Glomerular endothelial cell (primary cell): ENCODE measurements at places on chromosomes 1 and 21. TPM values are rescaled to one million over a fixed set of nuclear protein-coding genes. Genes with fewer than 3 reads are reported as not detected.

DNA sequence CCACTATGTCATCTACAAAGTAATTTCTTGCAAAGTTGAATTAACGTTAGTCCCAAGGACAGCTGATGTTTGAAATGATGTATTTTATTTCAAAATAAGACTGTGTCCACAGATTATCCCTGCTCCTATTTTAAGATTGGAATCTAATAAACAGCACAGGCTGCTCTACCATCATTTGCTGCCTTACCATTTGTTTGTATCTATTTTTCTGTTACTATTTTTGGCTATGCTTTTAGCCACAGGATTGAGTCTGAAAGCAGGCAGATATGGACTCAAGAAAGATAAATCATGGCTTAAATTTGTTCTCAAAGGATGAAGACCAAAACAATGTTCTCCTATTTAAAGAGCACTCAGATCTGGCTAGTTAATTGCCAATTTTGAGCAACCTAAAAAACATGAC is 105.3 kb downstream of the RGS2 start:
- no peak for DNase-seq

EVA1B gene
- 132 and 162 TPM in 2 replicates for total RNA-seq

DNA sequence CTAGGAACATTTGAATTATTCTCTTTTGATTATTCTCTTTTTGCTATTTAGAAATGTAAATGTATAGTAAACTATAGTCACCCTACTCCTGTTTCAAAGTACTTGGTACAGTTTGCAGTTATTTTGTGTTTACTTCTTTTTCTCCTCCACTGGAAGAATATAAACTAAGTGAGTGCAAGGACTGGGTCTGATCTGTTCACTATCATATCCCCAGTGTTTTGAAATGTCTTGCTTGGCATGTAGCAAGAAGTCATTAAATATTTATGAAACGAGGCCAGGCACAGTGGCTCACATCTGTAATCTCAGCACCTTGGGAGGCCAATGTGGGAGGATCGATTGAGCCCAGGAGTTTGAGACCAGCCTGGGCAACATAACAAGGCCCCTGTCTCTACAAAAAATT is 35.8 kb upstream of the PODN start:
- DNase-seq, result no peak

- no peak for DNase-seq
Observed at GRCh38 chr1:226784081-226785049, 45.3 kb upstream of the ITPKB start.

LCE1D gene
- not detected in 2 replicates for total RNA-seq

FTCD gene
- total RNA-seq, result 0.64 TPM in 1 of 2 replicates, not detected in the other

DNA sequence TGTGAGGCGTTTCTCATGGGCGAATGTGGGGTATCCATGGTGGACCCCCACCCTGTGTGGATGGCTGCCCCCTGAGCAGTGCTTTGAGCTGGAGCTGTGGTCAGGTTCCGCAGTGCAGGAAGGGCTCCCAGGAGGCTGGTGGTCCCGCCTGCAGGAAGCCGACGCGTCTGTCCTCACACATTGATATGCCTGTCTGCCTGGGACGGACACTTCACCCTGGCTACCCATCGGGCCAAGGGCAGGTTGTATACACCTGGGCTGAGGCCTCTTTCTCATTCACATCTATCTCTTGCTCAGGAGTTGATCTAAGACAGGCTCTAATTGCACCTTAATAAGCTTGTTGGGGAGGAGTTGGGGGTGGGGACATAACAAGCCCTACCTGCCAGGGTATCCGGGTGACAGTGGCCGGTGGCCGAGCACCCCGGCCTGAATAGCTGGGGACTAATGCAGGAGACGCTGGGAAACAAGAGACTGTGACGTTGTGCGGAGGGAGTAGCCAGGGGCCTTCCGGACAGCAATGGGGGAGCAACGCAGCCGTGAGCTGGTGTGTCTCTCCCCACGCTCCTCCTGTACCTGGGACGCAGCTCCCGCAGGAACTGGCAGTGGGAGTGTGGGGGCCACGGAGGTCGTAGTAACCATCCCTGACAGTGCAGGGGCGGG is 21.7 kb downstream of the PDXK start:
- DNase-seq, result no peak

PAPPA2 gene
- total RNA-seq, result 0.05 and 0.18 TPM in 2 replicates

DNA sequence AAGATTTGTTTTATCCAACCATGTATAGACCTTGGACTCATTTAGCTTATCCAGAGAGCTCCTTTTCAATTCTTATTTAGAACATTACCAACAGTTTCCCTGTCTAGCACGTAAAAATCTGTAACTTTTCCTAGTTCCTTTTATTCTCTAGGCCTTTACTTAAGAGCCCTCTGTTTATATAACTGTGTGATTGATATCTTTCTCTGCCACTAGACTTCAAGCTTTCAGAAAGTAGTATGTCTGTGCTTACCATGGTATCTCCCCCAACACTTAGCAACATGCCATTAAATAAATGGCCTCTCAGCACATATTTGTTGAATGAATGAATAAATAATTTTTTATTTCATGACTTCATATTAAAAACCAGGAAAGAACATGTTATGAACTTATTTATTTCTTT is 209.4 kb downstream of the PTPRC start:
- no peak for DNase-seq

GRCh38 chr1:78279051-78279450 is 211.7 kb upstream of the PTGFR start:
- DNase-seq, result no peak

DNA sequence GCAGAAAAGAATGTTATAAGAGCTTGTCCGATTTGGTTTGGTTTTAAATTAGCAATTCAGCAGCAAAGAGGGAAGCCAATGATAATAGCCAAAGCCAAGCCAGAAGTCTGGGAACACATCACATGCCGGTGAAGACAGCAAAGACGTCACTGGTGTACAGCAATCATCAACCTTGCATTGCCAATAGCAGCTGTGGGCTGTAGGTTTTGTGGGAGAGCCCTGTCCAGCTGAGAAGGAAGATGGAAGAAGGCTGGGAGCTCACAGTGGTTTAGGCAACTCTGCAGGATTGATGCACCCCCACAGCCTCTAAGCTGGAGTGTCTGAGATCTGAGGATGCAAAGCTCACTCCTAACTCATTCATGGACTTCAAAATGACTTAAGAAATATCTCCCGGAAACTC is 338.7 kb downstream of the SIPA1L2 start:
- DNase-seq, result no peak

DNA sequence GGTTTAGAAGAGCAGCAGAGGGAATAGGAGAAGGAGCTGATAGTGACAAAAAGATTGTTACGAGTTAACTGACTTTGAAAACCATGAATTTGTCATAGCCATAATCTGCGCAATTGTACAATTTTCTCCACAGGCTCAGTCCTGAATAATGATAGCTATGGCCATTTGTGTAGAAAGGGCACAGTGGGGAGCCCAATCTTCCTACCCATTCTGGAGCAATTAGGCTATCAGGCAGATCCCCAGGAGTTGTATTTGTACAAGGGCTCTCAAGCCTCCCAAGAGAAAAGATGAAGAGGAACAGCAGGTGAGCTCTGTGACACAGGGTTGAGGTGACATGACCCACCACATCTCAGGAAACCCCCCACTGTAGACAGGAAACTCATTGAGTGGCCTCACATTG is 42.1 kb upstream of the SAMD13 start:
- no peak for DNase-seq

GRCh38 chr1:214416858-214417257 is 134.5 kb downstream of the PTPN14 start:
- DNase-seq, result no peak

DNM3 gene
- total RNA-seq, result 1.0 and 3.4 TPM in 2 replicates

- DNase-seq, result no peak
Observed at GRCh38 chr1:161176468-161177111, 717 bp downstream of the B4GALT3 start.

UBE2J2 gene
- total RNA-seq, result 44.4 and 80.3 TPM in 2 replicates

FAM72A gene
- 3.9 and 5.3 TPM in 2 replicates for total RNA-seq

DNA sequence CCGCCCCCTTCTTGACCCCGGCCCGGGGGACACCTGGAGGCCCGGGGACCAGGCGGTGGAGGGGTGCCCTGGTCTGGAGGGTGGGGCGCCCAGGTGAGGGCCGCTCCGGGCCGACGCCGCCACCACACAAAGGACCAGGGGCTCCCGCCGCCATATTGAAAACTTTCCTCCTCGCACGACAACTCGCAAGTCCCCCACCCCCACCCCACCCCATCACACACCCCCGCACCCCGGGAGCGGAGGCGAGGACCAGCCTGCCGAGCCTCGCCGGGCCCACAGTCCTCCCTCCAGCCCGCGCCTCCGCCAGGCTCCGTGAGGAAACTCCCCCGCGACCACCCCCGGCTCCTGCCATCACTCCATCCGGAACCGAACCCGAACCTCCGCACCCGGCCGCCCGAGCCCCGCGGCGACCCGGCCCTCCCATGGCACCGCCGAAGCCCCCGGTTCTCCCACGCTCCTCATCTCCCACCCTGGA is 733 bp downstream of the KDM5B start:
- no peak for DNase-seq

LMX1A gene
- not detected in 2 replicates for total RNA-seq

OR2G6 gene
- total RNA-seq, result not detected in 2 replicates

NBPF3 gene
- total RNA-seq, result 10.0 and 13.9 TPM in 2 replicates

DNA sequence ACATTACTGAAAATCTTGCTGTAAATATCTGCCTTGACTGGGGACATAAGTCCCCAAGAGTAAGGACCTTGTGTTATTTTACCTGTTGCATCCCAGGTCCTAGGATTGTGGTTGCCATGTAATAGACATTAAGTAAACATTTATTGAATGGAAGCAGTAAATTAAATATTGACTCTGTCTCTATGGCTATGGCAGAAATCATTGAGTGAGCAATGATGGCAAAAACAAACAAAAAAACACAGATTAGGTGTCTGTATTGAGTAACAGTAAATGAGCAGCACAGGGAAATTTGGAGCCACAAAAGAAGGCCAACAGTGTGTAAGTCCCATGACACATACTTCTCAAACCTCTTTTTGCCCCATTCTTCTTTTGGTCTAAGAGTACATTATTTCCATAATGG is 240.4 kb downstream of the NFIA start:
- DNase-seq, result no peak

MEX3A gene
- 10.5 and 11.6 TPM in 2 replicates for total RNA-seq

- DNase-seq, result no peak
Observed at GRCh38 chr1:11761285-11761684, 708 bp upstream of the C1orf167 start.

LRRC40 gene
- total RNA-seq, result 18.3 and 20.9 TPM in 2 replicates

GRCh38 chr1:23422241-23422877 is 2.2 kb downstream of the TCEA3 start:
- DNase-seq, result no peak

VTCN1 gene
- not detected in 2 replicates for total RNA-seq

CACNA1S gene
- total RNA-seq, result not detected in 2 replicates

KIF14 gene
- 2.8 and 3.6 TPM in 2 replicates for total RNA-seq

DNA sequence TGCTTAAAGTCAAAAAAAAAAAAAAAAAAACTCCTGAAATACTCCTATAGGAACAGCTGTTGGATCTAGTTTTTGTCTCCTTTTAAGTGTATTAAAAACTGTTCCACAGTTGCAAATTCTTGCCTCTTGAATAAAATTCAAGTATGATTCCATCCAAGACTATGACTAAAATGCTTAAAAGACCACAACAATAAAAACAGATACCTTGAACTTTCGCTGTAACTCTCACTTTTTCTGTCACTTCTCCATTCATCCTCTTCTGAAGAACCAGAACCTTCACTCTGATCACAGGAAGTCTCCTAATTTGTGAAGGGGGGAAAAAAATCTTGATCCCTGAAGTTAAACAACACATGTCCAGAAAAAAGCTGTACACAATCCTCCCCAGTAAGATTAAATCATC is 55.0 kb upstream of the PSMG1 start:
- DNase-seq, result no peak

DNA sequence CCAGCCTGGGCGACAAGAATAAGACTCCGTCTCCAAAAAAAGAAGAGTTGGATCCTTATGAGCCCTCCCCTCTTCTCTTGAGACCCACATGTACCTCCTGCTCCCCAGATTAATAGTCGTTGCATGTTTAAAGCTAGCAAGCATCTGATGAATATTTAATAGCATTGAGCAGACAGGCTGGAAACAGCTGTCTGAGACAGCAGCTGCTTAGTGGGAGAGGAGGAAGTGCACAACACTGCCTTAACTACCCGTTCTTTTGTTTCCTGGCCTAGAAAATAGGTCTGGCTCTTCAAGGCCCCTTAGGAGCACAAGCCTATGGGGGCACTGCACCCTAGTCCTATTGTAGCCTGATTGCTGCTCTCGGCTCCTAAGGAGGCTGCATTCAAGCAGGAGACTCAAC is 17.3 kb upstream of the TMEM39B start:
- DNase-seq, result no peak

- no peak for DNase-seq
Observed at GRCh38 chr1:101302831-101303511, 66.2 kb downstream of the S1PR1 start.

LCE3D gene
- total RNA-seq, result not detected in 2 replicates

ODF2L gene
- total RNA-seq, result 46.3 and 84.9 TPM in 2 replicates

DNA sequence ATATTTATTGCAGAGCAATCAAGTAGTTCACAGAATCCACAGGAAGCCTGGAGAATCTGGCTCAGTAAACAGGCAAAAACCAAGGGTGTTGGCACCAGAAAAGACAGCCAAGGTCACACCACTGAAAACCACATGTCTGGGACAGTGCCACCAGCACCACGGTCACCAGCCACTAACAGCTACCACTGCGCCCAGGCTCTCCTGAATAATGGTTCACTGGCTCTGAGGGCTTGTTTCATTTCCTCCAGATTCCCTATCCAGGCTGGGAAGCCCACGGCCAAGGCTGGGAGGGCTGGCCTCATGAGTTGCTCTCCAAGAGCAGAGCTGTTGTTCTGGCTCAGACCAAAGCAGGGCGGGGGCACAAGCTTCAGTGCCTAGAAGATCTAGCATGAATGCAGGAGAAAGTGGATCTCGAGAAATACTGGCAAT is 54.5 kb upstream of the PTGFRN start:
- DNase-seq, result no peak

- no peak for DNase-seq
Observed at GRCh38 chr1:231554969-231555368, 26.5 kb downstream of the TSNAX start.

CRYAA gene
- total RNA-seq, result not detected in 2 replicates
